ENCODE measurements at places on chromosomes 1 and 21.

DNA sequence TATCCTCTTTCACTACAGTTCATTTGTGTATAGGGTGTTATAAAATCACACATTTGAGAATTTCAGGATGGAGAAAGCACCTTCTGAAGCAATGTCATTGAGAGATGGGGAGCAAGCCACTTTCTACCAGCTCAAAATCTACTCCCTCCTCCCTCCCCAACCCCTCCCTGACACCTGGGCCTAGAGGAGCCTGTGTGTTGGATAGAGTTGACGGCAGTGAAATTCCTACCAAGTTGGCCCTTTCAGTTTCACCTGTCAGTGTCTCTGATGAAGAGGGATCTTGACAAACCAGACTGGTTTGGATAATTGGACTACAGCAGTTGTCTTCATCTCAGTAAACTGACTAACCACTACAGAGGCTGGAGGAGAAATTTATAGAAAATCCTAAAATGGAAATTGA, 125.0 kb upstream of the HOOK1 start:
- no peak for DNase-seq

DNA sequence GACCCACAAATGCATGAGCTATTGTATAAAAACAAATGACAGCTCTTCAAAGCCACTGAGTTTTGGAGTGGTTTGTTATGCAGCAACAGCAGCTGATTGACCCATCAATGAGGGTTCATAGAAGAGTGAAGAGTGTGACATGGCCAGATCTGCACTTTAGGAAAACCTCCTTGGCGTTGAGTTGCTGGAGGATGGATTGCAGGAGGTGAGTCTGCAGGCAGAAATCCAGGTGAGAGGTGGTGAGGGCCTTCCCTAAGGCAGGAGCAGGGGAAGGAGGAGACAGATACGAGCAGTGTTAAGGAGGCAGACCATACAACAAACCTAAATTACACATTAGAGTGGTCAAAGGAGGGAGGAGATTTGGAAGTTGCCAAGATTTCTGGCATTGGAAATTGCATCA, 169.3 kb upstream of the CSF3R start:
- DNase-seq = no peak

DNA sequence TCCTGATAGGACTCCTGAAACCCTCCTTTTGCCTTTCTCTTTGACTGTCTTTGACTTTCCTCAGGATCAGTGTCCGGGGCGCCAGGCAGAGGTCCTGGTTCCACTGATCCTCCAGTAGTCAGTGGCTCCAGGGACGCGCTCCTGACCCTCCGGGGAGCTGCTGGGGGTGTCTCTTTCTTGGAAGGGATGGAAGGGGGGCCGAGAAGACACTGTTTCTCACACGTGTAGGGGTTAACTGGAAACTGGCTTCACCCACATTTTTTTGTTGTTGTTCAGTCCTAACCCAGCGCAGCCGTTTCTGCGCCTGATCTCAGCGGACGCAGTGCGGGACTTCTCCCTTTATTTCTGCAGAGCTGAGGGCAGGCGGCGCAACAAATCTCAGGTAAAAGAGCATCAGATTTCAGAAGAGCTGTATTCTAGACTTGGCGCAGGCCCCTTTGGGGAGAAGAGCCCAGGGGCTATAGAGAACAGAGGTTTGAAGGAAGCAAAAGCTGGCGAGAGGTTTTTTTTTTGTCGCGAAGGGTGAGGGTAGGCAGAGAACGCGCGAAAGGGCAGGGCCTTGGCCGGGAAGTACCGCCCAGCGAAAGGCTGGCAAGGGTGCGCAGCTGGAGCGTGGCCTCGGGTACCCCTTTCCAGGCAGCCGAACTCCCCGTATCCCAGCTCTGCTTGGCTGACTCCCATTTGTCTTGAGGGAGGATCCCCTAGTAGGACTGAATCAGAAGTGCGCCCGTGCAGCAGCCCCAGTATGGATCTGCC, 4.3 kb upstream of the LHX9 start:
- no peak for DNase-seq

DNA sequence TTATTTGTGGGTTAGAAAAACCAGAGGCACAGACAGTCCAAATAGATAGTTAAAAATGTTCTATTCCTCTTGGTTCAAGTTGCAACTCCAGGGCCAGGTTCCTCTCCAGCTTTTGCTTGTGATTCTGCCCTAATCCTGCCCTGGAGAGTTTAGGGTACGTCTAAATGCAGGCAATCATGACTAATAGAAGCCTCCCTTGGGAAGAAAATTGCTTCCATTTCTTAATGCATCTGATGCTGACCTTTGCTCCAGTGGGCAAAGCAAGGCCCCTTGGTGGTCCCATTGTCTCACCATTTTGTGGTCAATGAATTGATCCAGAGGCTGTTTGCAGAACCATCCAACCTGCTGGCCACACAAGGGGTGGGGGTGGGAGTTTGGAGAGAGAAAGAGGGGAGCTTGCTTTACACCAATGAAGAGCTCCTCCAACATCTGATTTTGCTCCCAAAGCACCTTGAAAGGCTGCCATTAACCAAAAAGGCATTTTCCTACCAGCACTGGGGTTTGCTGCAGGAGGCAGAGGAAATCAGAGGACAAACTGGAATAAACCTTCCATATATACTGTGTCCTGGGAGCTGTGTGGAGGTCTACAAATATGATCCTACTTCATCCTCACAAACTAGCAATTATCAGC, 31.3 kb downstream of the C8B start:
- DNase-seq = no peak

GRCh38 chr1:5955479-5955977, 36.7 kb downstream of the NPHP4 start:
- DNase-seq = no peak

DNA sequence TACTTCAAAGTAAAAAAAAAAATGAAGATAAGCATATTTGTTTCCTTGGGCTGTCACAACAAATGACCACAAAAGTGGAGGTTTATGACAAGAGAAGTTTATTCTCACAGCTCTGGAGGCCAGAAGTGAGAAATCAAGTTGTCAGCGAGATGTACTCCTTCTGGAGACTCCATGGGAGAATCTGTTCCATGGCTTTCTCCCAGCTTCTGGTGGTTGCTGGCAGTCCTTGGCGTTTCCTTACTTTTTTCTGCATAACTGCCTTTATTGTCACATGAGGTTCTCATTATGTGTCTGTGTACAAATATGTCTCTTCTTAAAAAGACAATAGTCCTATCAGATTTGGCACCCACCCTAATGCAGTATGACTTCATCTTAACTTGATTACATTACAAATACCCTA, 398.3 kb downstream of the KCNT2 start:
- no peak for DNase-seq

DNA sequence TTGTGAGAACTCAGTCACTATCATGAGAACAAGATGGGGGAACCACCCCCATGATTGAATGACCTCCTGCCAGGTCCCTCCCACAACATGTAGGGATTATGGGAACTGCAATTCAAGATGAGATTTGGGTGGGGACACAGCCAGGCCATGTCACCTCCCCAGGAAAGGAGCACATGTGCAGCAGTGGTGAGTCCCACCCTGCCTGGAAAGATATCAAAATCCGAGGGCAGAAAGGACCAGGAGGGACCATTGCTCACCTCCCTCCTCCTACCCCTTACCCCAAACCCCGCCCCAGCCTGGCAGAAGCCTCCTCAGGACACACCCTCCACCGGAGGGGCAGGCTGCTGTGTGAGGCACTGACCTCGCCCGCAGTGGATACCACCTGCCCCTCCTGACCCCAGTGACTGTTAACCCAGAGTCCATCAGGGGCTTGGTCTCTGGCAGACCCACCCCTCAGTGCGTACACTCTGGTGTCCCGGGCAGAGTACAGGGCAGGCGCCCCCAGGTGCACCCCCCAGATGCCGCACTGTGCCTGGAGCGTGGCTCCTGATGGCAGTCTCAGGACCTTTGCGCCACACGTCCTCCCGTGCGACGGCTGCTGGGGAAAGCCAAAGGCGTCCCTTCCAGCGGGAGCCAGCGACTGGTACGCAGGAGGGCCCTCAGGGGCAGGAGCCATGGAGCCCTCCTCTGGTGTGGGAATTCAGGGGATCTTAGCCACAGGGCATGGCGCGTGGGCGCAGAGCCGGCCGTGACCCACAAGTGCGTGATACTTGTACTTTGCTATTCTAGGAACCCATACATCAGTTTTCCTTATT, 20.9 kb downstream of the PDXK start:
- DNase-seq = no peak

GRCh38 chr1:65467536-65467935, 47.1 kb downstream of the LEPR start:
- DNase-seq = no peak

DNA sequence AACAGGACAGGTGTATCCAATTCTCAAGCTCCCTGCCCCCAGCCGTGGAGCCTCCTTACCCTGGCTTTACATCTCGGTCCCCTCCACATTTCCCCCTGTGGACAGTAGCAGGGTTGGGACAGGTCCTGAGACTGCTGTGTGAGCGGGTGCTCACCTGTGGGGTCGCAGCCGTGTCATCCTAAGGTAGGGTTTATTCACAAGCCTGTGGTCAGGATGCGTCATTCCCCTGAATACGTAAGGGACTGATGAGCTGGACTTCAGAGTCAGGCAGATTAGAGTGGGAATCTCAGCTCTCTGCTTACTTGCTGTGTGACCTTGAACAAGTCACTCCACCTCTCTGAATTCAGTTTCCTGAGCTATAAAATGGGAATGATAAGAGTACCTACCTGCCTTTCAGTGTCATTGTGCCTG, 17.7 kb downstream of the ZNF362 start:
- DNase-seq = no peak

DNA sequence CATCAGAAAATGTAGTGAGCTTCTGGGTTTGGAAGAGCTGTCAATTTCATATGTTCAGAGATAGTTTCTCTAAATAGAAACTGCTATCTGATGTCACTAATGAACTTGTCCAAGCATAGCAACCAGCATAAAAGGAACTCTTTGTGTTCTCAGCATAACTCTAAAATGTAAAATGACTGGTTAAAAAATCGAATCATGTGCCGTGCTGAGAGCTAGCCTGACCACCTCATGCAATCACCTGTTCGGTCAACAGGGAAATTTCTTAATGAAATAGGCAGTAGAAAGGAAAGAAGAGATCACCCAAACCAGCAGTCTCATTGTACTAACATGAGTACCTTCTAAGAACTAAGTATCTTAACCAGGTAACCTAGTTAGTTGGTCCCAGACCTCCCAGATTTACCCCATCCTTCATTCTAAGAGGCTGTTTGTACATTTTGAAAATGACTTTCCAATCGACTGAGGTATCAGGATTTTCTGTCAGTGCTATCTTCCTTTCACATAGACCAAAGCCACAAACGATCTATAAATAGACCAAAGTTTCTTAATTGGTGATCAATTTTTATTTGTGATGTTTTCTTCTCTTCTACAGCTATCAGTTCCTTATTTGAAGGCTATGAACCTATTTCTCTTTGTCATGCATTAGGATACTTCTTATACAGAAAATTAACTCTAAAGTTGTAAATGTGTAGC, 147.3 kb downstream of the TLR5 start:
- no peak for DNase-seq

- no peak for DNase-seq
Observed at GRCh38 chr1:244128591-244129383, 77.7 kb downstream of the ZBTB18 start.

- DNase-seq = no peak
Observed at GRCh38 chr1:54360165-54361005, 45.8 kb downstream of the SSBP3 start.

DNA sequence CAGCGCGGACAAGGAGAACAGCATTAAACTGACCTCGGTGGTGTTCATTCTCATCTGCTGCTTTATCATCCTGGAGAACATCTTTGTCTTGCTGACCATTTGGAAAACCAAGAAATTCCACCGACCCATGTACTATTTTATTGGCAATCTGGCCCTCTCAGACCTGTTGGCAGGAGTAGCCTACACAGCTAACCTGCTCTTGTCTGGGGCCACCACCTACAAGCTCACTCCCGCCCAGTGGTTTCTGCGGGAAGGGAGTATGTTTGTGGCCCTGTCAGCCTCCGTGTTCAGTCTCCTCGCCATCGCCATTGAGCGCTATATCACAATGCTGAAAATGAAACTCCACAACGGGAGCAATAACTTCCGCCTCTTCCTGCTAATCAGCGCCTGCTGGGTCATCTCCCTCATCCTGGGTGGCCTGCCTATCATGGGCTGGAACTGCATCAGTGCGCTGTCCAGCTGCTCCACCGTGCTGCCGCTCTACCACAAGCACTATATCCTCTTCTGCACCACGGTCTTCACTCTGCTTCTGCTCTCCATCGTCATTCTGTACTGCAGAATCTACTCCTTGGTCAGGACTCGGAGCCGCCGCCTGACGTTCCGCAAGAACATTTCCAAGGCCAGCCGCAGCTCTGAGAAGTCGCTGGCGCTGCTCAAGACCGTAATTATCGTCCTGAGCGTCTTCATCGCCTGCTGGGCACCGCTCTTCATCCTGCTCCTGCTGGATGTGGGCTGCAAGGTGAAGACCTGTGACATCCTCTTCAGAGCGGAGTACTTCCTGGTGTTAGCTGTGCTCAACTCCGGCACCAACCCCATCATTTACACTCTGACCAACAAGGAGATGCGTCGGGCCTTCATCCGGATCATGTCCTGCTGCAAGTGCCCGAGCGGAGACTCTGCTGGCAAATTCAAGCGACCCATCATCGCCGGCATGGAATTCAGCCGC, 2.5 kb downstream of the S1PR1 start:
- no peak for DNase-seq

DNA sequence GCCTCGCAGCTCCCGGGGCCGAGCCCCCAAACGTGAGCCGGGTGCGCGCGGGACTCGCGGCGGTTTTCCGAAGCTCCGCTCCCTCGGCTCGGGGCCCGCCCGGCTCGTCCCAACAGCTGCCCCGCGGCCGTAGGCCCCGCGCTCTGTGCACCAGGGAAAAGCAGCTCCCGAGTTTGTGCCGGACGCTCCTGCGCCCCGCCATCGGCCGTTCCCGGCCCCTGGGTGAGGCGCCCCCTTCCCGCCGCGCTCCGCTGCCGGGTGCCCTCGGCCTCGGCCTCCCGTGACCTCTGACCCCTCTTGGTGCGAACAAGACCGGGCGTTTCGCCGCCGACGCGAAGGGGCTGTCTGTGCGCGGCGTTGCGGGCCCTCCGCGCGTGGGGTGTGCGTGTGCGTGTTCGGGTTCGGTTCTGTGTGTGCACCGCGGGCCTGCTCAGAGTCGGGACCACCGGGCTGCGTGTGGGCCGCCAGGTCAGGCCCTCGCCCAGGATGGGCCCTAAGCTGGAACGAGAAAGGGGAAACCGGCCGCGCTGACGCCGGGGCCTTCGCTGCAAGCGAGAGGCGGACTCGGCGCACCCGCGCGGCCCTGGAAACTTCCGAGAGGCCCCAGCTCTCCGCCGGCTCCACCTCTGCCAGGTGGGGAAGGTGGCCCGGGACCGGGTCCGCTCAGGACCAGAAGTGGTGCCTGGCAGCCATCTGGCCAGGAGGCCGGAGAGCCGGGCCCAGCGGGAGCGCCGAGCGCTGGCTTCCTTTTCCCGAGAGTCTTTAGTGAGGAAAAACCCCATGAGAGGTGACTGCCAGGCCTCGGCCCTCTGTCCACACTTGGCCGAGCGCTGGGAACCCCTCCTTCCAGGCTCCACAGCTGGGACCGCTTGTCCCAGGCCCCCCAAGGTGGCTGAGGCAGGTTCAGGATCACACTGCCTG, 1.9 kb downstream of the PRDM16 start:
- DNase-seq = no peak

DNA sequence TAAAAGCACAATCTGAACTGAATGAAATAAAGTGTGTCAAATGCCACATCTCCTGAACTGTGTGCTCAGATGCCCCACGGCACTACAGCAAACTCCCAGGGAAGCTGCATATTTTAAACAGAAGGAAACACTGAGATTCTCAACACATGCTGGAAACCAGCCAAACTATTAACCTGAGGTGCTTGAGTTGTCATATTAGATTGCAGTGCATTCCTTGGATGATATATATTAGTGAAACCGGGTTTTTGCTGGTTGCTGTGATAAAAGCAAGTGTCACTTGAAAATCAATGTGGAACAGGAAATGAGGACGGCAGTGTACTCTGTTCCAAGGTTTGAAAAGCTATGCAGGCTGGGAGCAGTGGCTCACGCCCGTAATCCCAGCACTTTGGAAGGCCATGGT, 8.7 kb downstream of the SYNJ1 start:
- DNase-seq = no peak

All from T-helper 2 cell (primary cell).